Activated naive CD4-positive, alpha-beta T cell (primary cell): ENCODE measurements at places on chromosomes 12 and 14.

- DNase-seq = peak; percentile 25
These were observed 113.7 kb downstream of the NCOR2 start for GRCh38 chr12:124453419-124454351.

- no peak for DNase-seq
These were observed 86.9 kb downstream of the PRICKLE1 start for GRCh38 chr12:42502682-42503081.

GRCh38 chr14:33499687-33500086 lies 451.2 kb downstream of the EGLN3 start:
- no peak for DNase-seq

- DNase-seq = no peak
These were observed 6.7 kb downstream of the FAM222A start for GRCh38 chr12:109720152-109720856.

- no peak for DNase-seq
These were observed 444.4 kb downstream of the NRXN3 start for GRCh38 chr14:78614593-78614992.

DNA sequence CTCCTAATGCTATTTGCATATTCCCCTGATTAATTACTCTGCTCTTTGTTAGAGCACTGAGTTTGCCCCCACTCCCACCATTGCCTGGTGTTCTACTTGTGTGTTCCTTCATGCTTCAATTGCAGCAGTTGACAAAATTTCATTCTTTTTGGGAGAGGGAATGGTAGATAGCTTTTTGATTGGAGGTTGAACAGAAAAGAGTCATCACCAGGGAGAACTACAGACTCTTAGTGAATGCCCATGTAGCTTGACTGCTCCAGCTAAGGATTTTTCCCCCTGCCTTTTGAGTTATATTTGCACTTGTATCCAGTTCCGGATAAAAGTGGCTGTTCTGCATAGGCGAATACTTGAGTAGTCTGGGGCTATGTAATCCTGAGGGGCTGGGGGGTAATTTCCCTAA lies 183.9 kb downstream of the ETNK1 start:
- no peak for DNase-seq

DNA sequence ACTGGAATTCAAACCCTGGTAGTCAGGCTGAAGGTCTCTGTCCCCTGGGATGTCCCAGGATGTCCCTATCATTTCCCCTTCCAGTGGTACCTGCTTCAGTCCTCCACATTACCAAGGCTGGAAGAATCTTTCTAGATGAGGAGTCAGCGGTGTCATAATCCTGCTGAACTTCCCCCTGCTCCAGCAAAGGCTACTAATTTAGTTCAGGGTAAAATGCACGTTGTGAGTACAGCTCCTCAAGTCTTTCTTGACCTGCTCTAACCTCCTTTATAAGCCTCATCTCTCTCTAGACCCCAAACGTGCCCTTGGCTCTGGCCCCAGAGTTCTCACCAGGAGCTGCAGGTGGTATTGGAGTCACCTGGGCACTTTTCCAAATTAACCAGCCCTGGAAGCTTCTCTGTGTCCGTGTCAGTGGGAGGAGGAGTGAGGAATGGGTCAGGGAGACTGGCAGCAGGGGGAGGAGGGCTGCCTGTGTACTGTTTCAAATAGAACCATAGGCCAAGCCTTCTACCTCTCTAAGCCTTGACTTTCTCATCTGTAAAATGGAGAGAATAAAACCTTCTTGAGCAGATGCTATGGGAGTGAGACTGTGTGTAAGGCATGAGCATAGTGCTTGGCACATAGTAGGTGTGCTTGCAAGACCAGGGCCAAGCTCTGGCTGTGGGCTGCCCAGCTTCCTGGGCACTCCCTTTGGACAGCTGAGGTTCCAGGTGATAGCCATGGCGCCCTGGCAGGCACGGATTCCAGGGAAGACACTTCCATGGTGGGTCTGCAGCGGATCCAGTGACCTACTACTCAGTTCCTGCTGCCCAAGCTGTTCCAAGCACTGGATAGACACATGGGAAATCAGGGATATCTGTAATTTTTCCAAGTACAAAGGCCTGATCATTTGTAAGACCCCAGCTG lies 24.5 kb downstream of the ASB2 start:
- no peak for DNase-seq

DNA sequence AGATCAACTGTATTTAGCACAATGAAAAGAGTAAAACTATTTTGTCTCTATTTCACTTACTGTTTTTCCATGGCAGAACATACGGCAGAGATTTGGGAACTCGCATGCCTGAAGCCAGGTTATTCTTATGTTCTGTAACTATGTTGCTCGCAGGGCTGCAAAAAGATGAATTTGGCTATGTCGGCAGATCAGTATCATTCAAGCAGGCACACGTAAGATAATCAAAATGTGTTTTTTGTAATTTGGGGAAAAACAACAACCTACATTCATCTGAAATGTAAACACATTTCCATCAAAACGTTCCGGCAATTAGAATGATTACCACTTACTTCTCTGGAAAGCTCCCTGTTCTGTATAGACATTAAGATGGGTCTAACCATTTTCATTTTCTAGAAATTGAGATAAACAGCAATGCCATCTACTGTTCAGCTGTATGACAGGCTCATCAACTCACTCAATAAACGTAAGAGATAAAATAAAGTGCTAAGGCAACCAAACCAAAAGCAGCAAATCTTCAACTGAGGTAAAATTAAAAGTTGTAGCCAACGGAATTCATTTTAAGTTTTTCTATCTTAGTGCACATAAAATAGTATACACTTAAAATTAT lies 13.0 kb downstream of the GTSF1 start:
- no peak for DNase-seq

DNA sequence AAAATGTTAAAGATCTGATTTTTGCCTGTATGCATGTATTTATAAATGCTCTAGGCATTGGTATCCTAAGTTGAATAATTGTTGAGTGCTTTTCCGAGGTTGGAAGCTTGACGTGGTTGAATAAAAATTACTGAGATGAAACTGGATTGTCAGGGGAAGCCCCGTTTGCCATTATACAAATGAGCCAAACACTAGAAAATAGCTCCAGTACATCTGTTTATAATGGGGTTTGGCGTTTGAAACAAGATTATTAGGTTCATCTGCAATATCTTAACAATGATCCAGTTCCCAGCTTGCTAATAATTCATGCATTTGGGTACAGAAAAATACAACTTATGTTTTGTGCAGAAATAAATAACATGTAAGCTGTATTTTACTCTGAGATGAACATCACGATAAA lies 789.6 kb downstream of the GALC start:
- no peak for DNase-seq

- DNase-seq = no peak
These were observed 34.9 kb downstream of the ETV6 start for GRCh38 chr12:11684393-11684792.

- no peak for DNase-seq
These were observed 14.2 kb downstream of the DLK1 start for GRCh38 chr14:100740929-100741328.

DNA sequence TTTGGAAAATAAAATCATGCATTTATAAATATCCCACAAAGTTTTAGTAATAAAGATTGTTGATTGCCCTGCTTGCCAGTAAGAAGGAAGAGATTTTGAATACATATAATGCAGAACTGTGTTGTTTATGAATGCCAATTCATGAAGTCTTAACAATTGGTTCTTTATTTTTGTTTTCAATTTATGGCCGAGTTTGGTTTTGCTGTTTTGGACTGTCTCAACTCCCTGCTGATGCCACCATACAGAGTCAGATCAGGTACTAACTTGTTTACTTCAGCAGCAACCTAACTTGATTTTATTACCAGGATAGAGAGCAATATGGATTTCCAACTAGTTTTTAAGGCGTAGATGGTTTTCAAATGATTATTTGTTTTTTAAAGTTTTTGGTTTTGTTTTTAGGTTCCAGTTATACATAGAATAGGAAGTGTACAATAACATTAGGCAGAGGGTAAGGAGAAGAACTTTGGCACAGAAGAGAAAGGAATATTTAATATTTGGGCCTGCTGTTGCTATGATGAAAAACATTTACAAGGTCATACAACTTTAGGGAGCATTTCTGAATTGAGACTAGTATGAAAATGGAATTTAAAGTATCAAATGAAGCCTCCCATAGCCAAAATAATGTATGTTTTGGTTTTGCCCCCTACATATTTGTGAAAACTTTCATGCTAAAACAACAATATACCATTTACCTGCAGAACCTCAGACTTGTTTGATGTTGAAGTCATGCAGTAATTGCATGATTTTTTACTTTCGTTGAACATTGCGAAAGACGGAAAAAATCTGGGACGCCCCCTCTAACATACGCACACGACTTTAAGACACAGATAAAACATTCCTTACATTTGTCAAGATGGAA lies 904 bp upstream of the FAM177A1 start:
- DNase-seq = no peak

DNA sequence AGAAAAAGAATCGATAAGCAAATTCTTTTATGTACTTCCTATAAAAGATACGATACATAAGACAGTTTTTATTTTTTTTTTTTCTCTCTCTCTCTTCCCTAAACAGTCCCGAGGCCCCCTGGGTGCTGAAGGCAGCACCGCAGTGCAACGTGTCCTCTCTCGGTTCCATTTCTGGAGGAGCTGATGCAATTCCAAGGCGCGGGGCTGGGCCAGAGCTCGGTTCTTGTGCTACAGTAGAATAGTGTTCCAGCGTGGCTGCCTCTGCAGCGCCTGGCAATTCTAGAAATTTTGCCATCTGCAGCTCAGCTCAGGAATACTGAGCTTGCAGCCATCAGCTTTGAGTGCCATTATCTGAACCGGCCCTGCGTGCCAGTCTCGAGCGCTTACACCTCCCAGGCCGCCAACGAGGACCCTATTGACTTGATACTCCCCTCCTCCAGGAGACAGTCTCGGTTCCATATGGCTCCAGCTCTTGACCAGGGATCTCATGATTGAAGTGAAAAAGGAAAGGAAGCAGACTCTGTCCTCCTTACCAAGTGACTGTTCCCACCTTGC lies 630 bp downstream of the ALDH1L2 start:
- DNase-seq = no peak

GRCh38 chr12:49893753-49894750 lies 9.6 kb downstream of the FAIM2 start:
- DNase-seq = no peak

GRCh38 chr12:115103884-115104883 lies 420.2 kb upstream of the TBX3 start:
- no peak for DNase-seq

DNA sequence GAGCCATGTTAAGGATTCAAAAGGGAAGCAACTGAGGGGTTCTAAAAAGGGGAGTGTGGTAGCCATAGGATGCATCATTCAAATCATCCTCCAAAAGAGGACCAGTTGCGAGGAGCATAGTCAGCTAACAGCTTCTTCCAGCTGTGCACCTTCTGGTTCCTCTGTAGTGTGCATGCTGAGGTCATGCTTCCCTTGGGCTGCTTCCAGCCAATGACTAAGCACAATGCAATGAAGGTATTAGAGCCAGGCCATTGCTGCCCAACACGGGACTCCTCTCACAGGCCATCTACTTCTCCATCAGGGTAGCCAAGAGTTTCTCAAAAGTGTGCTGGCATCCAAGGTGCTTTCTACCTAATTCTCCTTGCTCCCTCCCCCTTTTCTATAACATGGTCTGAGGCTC lies 69.2 kb upstream of the ARID2 start:
- DNase-seq = no peak

DNA sequence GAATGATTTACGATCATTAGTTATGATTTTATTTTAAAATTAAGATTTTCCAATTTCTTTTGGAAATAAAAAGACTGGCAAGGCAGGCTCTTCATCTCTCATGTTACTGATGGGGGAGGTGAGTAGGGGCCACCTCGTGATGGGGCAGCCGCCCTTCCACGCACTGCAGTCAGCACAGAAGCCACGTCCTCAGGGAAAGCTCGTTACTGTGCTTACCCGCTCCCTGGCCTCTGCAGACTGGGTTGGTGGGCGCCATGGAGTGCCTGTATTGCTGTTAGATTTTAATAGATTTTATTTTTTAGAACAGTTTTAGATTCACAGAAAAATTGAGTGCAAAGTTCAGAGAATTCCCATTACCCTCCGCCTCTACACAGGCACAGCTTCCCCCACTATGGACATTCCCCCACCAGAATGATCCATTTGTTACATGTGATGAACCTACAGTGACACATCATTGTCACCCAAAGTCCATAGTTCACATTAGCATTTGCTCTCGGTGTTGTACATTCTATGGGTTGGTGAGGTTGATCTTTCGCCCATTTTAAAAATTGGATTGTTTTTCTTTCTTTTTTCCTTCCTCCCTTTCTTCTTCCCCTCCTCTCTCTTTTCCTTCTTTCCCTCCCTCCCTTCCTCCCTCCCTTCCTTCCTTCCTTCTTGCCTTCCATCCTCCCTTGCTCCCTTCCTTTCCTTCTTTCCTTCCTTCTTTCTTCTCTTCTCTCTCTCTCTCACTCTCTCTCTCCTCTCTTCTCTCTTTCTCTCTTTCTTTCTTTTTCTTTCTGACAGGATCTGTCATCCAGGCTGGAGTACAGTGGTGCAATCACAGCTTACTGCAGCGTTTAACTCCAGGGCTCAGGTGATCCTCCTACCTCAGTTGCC lies 30.7 kb downstream of the ADGRD1 start:
- no peak for DNase-seq

DNA sequence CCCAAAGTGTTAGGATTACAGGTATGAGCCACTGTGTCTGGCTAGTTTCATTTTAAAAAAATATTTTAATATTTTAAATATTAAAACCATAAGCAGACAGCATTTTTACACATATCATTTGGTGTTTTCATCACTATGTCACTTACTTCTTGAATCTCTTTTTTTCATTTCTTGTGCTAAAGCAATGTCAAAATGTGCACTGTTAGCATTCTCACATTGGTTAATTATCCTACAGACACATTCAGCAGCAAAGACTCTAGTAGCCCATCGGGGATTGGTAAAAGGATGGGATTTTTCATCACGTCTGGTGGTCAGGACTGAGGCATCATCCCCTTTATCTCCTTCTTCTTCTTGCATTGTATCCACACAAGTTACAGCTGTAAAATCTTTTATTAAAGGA lies 96.9 kb downstream of the HEATR5A start:
- no peak for DNase-seq

- DNase-seq = no peak
These were observed 192.3 kb downstream of the BCAT1 start for GRCh38 chr12:24756479-24757024.

DNA sequence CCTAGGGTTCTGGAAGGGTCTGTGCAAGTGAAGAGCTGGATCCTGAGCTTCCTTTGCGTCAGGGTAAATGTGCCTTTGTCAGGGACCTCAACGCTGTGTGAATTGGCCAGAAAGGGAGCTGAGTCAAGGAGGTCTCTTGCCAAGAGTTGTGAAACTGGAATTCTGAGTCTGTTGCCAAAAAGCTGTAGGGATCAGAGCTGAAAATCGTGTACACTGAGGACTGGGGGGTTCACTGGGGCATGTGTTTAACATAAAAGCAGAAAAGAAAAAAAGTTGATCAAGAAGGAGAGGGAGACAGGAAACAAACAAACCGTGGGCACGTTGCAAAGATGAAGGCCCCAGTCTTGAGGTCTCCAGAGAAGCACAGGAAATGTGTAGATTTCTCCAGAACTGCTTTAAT lies 1081.5 kb downstream of the VRK1 start:
- DNase-seq = no peak

- DNase-seq = no peak
These were observed 2.9 kb upstream of the DYRK2 start for GRCh38 chr12:67645601-67646000.
